ENCODE measurements at places on chromosomes 11 and 22.

DNA sequence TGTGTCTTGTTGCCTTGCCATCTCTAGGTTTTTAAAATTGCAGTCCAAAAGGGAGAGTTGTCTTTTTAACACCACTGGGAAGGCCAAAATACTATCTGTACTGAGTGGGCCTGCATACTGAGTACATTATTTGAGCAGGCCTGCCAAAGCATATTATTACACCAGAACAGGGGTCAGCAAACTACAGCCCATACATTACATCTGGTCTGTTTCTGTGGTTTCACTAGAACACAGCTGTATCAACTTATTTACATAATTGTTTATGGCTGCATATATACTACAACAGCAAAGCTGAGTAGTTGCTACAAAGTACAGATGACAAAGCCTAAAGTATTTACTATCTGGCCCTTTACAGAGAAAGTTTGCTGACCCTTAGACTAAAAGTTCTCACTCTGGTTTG is 74.0 kb downstream of the USP35 start:
- DNase-seq = no peak

GRCh38 chr11:92929653-92930052 is 39.8 kb upstream of the MTNR1B start:
- no peak for DNase-seq

GRCh38 chr11:62774407-62774806 is 3.2 kb downstream of the TAF6L start:
- no peak for DNase-seq

- no peak for DNase-seq
Measured at GRCh38 chr11:119976805-119977560, 160.9 kb downstream of the TRIM29 start.

DNA sequence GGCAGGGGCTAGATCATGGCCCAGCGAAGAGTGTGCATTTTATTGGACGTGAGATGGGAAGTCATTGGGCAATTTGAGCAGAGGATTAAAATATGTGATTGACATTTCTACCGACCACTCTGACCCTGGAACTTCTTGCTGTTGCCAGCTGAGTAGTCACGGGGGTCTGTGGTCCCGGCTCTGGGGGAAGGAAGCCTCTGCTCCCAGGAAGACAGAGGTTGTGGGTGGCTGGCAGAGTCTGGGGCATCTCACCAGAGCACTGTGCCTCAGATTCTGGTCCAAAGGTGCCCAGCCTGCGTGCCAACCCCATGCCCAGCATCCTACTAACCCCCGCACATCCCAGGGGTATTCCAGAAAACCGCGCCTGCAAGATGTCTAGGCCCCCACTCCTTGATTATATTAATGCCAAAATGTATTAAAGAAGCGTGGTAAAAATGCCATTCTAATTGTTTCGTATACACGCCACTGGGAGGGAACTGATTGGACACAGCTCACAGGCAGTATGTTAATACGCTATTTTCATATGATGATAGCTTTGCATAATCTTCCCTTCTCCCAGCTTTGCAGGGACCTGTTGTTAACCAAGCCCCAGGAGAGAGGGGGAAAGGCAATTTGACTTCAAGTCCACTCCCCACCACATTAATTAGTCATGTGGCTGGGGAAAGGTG is 25.3 kb upstream of the LMO1 start:
- no peak for DNase-seq

- no peak for DNase-seq
Measured at GRCh38 chr11:101618709-101619108, 34.9 kb upstream of the TRPC6 start.

DNA sequence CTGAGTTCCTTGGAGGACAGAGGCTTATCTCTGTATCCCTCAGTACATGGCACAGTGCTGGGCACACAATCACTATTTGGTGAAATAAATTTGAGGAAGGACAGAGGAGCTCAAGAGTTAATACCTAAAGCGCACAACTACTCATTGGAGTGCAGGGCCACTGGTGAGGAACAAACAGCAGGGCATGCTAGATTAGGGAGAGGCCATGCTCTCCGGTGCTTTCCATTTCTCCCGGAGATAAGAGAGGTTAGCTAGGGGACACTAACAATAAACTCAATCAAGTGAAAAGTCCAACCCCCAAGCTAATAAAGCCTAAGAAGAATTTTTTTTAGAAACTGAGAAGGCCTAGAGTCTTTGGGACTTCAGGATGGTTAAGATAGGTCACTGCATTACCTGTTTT is 29.1 kb downstream of the NFRKB start:
- DNase-seq = no peak

DNA sequence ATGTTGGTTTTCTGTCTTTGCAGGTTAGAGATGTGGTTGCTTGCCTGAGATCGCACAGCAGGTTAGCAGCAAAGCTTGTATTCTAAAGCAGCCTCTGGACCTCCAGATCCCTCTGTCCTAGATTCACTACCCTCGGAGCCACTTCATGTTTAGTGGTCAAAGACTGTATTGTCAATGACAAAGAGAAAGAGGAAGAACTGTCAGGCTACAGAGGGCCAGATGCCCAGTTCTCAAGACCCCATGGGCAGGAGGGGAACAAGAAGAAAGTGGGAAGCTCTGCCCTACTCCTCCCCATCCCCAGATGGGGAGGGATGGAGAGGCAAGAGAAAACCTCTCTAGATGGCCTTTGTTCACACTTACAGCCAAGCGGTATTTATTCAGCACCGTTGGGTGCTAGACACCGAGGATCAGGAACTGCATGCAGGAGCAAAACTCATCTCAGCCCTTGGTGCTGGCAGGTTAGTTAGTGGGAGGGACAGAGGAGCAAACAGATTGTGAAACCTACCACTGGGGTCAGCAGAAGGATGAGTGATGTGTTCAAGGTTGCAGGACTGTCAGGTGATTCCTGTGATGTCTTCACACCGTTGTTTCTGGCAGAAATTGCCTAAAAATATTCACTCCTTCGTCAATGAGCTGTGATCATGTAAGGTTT is 38.3 kb upstream of the PTPRJ start:
- no peak for DNase-seq

- DNase-seq = no peak
Measured at GRCh38 chr11:122486793-122487495, 168.6 kb upstream of the UBASH3B start.

- no peak for DNase-seq
Measured at GRCh38 chr22:19520566-19521305, 3.5 kb downstream of the CLDN5 start.

GRCh38 chr11:11993839-11994238 is 14.6 kb downstream of the DKK3 start:
- no peak for DNase-seq

- no peak for DNase-seq
Measured at GRCh38 chr11:105861225-105861624, 160.8 kb downstream of the MSANTD4 start.

DNA sequence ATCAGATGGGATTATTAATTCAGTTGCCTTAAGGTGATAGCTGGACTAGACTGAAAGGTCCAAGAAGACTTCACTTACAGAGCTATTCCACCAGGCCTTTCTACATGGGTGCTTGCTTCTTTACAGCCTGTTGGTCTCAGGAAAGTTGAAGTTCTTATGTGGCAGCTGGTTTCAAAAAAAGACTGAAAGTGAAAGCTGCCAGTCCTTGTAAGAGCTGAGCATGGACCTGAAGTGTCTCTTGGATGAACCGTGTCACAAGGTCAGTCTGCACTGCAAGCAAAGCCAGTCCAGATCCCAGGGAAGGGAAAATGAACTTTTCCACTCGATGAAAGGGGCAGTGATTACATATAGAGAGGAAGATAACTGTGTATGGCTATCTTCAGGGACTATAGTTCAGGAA is 201.5 kb upstream of the LUZP2 start:
- DNase-seq = no peak

GRCh38 chr11:92765965-92766371 is 203.5 kb upstream of the MTNR1B start:
- DNase-seq = no peak

DNA sequence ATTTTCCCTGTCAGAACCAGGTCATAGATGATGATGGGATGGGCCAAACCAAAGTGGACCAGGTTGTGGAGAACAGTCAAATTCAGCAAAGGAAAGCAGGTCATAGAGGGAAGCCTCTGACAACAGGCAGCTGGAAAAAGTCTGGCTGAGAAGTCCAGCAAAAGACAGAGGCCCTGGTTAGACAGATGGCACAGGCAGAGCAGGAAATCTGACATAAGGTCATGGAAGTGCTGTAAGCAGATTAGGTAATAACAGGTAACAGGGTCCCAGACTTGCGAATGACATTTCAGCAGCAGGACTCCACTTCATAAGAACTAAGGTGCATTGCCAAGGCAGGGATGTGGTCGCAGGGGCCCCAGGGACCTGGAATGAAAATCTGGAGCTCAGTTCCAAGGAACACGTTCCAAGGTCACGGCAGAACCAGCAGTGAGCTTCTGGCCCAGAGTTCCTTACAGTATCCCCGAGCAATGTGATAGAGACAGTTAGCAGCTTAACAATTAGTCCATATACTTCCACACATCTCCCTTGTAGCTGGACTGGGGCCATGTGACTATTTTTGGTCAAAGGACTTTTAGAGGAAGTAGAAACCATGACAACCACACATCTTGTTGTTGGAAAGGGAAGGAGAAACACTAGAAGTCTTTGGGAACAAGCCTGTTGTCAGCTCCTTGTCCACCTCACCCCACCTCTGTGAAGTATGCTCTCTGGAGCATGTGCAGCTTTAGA is 75.4 kb downstream of the ME3 start:
- no peak for DNase-seq

GRCh38 chr11:4482445-4482844 is at the start of gene OR52K1:
OR52K1 (plus strand) TSS chr11:4482646; CDS start chr11:4488901, 6,255 bp downstream.
- DNase-seq = no peak

GRCh38 chr11:1340111-1340510 is 30.7 kb upstream of the TOLLIP start:
- DNase-seq = no peak

- no peak for DNase-seq
Measured at GRCh38 chr11:61652135-61652534, 28.1 kb upstream of the DAGLA start.

DNA sequence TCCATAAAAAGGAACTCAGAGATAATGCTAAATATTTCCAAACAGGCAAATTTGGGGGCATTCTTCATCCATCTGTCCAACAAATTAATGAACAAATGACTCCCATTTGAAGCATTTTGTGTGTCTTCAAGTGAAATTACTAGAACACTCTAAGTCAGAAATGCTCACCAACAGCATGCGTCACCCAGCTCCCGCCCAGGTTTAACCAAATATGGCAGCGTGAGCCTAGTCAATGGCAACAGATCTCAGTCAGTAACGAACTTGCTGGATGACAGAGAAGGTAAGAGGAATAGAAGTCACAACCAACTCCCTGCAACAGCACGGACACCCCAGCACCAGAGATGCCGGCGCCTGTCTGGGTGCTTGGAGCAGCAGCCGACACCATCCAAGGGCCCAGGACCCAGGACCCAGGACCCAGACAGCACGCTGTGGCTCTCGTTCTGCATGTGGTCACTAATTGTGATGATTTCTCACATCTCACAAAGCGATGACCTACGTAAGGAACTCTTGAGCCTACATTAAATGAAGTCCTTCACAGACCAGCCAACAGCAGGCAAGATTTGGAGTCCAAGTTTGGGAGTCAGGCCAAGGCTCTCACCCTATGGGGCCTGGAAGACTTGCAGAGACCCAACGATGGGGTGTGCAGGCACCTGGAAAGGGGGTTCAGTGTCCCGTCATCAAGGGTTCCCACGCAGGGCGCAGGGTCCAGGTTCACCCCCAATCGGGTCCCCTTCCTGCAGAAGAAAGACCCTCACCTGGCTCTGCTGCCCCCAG is 556.9 kb downstream of the BRD1 start:
- DNase-seq = no peak

GRCh38 chr11:2731130-2732125 is 31.6 kb upstream of the KCNQ1OT1 start:
- DNase-seq = no peak

DNA sequence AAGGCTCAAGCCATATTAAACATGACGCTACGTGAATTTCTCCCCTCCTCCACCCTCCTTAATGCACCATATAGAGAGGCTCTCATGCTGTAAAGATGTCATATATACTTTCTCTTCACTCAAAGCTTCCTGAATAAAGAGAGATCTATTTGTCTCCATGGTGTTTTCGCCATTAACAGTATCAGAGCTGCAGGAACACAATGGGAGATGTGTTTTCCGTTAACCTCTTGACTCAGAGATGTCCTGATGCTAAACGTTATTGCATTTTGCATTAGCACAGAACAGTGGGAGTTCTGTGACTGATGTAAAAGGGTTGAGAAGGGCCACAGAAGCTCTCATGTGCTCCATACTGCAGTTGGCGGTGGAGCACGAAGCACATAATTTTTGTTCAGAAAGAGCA is 25.7 kb upstream of the BLID start:
- DNase-seq = no peak

- DNase-seq = no peak
Measured at GRCh38 chr11:68714060-68714856, 29.9 kb downstream of the GAL start.

GRCh38 chr22:33873666-33874065 is 46.6 kb downstream of the LARGE1 start:
- no peak for DNase-seq

GRCh38 chr11:70317581-70318305 is 47.3 kb downstream of the PPFIA1 start:
- no peak for DNase-seq

GRCh38 chr11:70001246-70001645 is 76.9 kb upstream of the ANO1 start:
- no peak for DNase-seq

GRCh38 chr22:27196606-27197005 is 539.2 kb downstream of the MIAT start:
- no peak for DNase-seq

- no peak for DNase-seq
Measured at GRCh38 chr22:35733791-35734516, 16.3 kb downstream of the APOL5 start.

- DNase-seq = no peak
Measured at GRCh38 chr22:27757928-27758525, 43.5 kb downstream of the MN1 start.

GRCh38 chr11:66341502-66342126 is 3.3 kb downstream of the BRMS1 start:
- DNase-seq = no peak

DNA sequence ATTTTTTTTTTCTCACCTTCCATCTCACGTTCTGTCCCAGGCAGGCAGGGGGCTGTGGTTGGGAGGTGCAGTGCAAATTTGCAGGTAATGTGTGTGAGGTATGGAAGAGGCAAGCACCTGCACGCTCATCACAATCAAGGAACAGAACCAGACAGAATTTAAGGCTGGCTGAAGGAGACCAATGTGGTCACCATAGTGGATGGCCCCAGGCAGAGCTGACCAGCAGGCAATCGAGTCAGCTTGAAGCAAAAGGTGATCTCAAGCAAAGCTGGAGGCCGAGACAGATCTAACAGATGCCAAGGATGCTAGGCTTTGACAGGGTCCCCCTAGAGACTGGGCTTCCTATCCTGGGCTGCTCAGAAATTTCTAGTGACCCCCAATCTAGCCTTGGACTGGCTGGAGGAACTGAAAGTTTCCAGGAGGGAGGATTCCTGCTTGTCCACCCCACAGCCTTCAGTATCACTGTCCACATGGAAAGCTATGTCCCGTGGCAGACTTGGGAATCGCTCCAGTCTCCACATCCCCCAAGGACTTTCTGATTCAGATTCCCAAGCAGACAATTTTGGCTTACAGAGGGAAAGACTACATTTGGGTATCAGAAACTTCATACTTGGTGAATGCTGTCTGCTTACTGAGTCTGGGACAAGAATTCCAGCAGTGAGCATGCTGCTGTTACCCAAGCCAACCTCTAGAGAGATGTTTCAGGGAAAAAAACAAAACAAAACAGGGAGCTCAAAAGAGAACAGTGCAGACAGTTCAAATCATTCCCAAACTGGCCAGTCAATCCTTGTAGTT is 9.0 kb upstream of the MICAL3 start:
- DNase-seq = no peak
